Neural crest cell (in vitro differentiated cells): ENCODE measurements at places on chromosomes 11 and 22.

DNA sequence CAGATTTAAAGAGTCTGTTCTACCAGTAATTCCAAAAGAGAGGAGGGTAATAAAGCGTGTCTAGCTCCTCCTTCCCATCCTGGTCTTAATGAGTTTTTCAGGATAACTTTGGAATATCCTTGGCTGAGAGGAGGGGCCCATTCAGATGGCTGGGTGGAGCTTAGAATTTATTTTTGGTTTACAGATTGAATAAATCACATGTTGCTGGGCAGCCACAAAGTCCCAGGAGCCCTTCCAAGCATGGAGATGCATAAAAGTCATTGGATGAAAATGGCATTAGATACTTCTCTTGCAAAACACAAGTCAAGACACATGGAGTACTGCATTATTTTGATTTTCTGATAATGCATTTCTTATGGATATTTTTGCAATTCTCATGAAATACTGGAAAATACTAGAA is 139.0 kb downstream of the TRPC6 start:
- no peak for DNase-seq

DNA sequence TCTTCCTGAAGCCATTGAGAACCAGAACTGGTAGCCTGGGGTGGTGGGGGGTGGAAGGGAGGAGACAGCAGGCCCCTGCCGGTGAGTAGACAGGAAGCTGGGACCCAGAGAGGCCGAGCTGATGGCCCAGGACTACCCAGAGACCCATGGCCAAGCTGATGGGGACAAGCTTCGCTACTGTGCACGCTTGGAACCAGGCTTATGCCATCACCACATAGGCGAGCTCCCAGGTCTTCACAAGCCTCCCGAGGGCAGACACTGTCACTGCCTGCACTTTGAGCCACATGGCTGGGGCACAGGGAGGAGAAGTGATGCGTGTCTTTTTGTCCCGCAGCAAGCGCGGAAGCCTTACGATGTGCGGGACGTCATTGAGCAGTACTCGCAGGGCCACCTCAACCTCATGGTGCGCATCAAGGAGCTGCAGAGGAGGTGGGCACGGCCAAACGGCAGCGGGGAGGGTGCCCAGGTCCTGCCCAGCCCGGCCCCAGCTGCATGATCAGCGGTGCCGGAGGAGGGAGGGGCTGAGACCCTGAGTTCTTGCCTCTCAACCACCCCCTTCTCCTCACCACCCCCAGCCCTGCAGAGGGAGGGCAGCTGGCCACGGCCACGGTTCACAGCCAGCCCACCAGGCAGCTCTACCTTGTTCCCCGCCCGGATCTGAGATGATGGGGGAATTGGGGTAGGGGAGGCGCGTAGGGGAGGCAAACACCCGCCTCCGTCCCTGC is 76.0 kb upstream of the KCNQ1OT1 start:
- DNase-seq, result peak; percentile 1

DNA sequence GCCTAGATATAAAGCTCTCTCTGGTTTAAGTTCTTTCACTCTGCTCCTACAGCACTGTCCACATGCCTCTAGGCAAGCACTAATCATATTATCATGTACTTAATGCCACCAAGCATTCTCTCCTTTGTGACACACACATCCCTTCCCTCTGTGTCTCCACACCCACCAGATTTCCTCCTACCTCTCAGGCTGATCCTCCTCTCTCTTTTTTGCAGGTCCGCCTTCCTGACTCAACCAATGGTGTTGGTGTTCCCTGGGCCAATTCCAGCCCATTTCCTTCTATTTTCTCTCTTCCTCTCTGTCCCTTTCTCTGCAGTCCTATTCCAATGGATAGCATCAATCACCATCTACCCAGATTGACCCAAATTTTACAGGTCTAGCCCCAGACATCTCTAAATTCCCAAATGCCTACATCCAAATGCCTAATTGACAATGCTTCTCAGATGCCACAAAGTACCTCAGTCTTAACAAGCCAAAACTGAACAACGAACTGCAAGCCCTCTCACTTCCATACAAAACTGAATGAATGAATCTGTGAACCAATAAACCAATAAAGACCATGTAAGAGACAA is 504 bp upstream of the ZNF215 start:
- DNase-seq, result peak; percentile 7

DNA sequence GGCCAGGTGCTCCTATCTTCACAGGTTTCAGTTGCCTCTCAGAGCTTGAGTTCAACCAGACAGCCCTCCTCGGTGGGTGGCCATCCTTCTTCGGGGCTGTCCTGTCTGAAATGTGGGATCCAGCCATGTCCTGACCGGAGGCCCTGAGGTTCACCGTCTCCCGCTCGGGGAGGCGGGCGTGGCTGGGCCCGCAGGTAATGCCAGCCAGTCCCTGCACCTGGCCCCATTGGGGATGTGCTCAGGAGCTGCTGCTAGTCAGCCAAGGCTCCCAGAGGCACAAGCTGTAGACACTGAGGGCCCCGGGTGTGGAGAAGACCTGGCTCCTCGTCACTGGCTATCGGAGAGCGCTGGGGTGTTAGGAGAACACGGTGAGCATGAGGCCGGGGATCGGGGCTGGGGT is 32.6 kb downstream of the TSPAN4 start:
- no peak for DNase-seq

DNA sequence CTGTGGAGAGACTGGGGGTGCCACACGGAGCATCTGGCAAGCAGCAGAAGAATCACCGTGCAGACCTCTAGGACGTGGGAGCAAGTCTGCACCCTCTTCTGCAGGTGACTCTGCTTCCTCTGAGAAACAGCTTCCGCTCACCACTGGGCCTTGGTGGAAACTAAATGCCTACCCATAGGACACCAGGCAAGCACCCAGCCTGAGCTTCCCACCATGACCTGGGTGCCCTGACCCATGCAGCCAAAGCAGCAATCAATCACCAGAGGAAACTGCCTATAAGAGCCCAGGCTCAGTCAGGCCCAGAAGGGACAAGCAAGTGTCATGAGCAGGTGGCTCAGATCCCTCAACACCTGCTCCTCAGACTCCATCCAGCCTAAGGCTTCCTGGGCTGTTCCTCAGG is 63.4 kb downstream of the IGLL5 start:
- no peak for DNase-seq

DNA sequence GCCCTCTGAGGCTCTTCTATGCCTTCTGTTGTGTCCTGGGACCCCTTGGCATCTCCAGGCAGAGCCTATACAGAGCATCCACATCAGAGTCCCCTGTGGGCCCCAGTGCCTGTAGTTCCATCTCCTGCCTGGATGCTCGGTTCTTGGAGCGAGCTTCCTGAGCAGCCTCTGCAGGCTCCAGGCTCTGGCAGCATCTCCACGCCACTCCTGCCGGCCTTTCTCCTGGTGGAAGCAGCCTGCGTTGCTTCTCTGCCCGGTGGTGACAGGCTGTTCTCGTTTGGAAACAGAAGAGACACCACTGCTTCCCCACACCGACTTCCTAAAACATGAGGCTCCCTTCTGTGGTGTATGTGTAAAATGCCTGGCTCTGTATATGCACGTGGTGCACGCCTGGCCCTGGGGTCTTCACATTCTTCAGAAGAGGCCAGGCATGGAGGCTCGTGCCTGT is 52.8 kb downstream of the BCR start:
- no peak for DNase-seq

- DNase-seq, result no peak
These were observed 89.0 kb downstream of the CDKN1C start for GRCh38 chr11:2796508-2797113.

GRCh38 chr11:19173004-19173689 is 28.6 kb downstream of the CSRP3 start:
- no peak for DNase-seq

- DNase-seq, result no peak
These were observed 49.8 kb downstream of the SHANK2 start for GRCh38 chr11:71202598-71202944.

- DNase-seq, result no peak
These were observed 331.6 kb downstream of the CTTN start for GRCh38 chr11:70729949-70730348.

GRCh38 chr11:101010899-101011298 is 118.7 kb downstream of the PGR start:
- DNase-seq, result no peak

GRCh38 chr22:42895087-42895486 is 38.0 kb upstream of the ARFGAP3 start:
- no peak for DNase-seq

DNA sequence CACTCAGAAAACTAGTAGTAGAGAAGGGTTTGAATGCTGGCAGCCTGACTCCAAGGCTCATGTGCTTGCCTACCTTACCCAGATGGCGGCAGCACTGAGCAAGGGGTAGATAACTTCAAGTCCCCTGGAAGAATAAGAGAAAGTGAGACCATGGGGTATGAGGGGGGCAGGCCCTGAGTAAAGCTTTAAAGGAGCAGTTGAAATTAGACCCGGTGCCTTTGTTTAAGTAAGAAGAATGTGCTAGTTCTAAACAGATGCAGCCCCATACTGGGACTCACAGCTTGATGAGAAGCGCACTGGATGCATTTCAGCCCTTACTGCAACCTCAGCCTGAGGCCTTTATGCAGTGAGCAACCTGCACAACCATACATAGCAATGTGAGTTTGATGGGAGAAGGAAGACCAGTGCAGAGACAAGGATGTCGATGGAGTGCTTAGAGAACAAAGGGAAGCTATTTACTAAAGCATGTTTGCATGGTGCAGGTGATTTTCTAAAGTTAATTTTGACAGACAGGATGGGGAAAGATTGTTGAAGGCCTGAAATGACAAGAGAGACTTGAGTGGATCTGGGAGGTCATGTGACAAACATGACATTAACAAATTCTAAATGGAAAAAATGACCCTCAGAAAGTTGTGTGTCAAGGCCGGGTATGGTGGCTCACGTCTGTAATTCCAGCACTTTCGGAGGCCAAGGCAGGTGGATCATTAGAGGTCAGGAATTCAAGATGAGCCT is 27.1 kb upstream of the TMA7B start:
- DNase-seq, result peak; percentile 21

DNA sequence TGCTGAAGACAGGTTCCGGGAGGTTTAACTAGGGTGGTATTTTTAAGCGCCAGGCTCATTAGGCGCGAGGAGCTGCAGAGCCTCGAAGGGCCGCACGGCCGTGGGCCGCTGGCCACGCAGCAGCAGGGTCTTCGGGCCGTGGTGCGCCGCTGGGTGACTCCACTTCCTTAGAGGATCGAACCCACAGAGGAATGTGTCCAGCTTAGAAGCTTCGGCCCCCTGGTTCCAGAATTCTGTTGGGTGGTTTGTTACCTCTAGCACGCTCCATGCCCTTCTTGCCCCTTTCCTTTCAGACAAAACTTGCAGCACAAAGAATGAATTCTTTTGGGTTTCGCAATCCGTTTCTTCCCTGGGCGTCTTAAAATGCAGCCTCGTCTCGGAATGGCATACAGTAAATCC is 773 bp upstream of the PATL1 start:
- DNase-seq, result peak; percentile 12

- DNase-seq, result no peak
These were observed 1.3 kb downstream of the PARVB start for GRCh38 chr22:44025171-44026065.

DNA sequence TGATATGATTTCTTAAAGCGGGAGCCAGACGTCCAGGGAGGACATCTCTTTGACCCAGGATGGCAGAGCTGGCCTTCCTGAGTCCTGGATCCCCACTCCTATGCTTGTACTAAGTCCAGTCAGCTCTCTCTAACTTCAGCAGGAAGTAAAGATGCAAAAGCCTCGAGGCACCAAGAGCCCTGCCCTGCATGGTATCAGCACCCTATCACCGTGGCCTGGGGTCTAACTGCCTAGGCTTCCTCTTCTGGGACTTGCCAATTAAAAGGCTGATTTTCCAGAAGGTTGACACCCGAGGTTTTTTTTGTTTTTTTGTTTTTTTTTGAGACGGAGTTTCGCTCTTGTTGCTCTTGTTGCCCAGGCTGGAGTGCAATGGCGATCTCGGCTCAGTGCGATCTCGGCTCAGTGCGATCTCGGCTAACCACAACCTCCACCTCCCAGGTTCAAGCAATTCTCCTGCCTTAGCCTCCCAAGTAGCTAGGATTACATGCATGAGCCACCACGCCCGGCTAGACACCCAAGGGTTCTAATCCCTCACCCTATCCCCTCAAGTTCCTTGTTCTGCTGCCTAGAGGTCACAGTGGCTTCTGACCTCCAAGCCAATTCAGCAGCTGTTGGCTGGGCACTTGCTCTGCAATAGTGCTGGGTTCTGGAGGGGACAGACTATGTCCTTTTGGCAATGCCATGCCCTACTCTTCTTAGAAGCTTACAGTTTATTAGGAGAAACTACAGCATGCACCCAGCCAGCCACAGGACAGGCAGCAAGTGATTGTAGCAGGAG is 50.6 kb upstream of the FTH1 start:
- no peak for DNase-seq

GRCh38 chr11:122809866-122810265 is 28.4 kb upstream of the CRTAM start:
- DNase-seq, result no peak

DNA sequence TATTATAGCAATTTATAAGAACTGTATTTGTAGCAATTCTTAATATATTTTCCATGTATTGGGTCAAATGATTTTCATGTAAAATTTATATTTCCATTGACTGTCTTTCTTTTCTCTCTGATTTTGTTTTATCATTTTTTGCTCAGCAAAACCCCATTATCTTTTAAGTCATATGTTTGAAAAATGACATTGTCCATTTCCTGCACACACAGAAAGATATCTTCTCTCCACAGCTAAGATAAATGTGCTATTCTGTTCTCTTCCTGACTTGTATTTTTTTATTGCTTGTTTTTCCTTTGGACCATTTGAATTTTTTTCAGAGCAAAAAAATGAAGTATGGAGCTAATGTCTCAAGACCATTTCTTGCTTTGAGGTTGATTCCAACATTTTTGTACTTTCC is 6.3 kb upstream of the LRRC55 start:
- no peak for DNase-seq

DNA sequence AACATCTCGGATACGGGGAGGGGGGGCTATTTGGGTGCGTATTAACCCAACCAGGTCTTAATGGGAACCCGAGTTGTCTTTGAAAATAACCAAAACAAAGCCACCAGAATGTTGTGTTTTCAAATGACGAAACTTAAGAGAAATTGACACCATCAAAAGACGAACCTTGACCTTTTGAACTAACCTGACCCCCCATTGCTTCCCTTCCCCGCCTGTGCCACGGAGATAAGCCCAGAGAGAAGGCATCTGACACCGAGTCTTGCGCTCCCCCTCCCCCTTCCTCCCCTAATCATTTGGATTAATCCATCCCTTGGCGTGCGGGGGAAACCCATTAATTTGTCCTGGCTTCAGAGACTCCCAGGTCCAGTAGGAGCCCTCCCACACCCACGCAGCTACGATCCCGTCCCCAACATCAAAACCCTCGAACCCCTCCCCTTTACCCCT is 4.5 kb upstream of the GCAT start:
- DNase-seq, result no peak

GRCh38 chr11:131195661-131196517 is 174.5 kb upstream of the NTM start:
- DNase-seq, result no peak

- DNase-seq, result no peak
These were observed 1.9 kb downstream of the DUSP18 start for GRCh38 chr22:30665786-30666185.
